ENCODE measurements at places on chromosomes 3 and 15. TPM values are rescaled to one million over a fixed set of nuclear protein-coding genes. Genes with fewer than 3 reads are reported as not detected.

- no peaks in the 10 kb centered on the region for H3K27me3 ChIP-seq
- peak overlapping the region; percentile 89 for H3K27ac ChIP-seq
- no peaks in the 10 kb centered on the region for H3K36me3 ChIP-seq
- H3K4me1 ChIP-seq, result no peaks in the 10 kb centered on the region
- DNase-seq, result no peak
Observed at GRCh38 chr15:64459066-64459781, 1.2 kb upstream of the ZNF609 start.

MST1R gene
- total RNA-seq, result 233 TPM

- no peak overlapping the region for H3K27ac ChIP-seq
- no peak overlapping the region for H3K4me3 ChIP-seq
Observed at GRCh38 chr3:14129296-14129695, 4.4 kb downstream of the TMEM43 start.

GRCh38 chr3:32399030-32399620, 7.5 kb downstream of the CMTM7 start:
- H3K4me1 ChIP-seq, result no peaks in the 10 kb centered on the region
- no peaks in the 10 kb centered on the region for H3K27me3 ChIP-seq
- peak overlapping the region; percentile 97 for H3K27ac ChIP-seq
- H3K4me3 ChIP-seq, result no peak overlapping the region
- DNase-seq, result no peak

DNA sequence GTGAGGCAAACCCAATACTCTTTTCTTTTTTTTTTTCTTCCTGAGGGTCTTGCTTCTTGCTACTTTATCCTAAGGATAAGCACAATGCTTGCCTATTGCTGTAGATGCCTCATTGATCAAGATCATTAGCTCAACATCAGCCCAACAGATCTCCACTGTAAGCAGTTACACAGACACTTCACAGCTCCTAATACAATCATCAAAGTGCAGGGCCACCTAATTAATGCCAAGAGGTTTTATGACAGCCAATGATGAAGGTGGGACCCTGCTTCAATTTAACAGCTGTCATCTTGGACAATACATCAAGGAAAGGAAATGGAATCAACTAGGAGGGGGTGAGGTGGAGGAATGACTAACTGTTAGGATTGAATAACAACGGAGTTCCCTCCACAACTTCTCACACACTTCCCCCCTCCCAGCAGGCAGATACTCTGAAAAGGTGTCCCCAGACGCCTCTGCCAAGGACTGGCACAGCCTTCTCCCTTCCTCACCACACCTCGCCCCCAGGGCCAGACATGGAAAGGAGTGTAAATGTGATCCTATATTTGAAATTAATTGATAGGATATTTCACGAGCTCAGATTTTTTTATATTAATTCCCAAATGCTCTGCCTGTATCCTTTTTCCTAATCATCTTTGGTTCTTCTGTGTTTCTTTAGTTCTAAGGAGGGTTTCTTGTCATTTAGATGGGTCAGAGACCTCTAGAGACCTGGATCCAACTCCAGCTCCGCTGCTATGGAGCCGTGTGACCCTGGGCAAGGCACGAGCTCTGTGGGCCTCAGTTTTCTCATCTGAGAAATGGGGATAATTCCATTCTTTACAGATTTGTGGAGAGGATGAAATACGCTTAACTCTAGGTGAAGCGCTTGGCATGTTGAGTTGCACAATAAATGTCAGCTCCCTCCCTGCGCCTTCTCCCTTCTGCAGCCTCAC, 1.2 kb downstream of the DCLK3 start:
- H3K4me3 ChIP-seq, result no peak overlapping the region
- no peaks in the 10 kb centered on the region for H3K4me1 ChIP-seq
- H3K36me3 ChIP-seq, result no peaks in the 10 kb centered on the region
- no peak overlapping the region for H3K27ac ChIP-seq
- no peaks in the 10 kb centered on the region for H3K27me3 ChIP-seq

- no peak for DNase-seq
- H3K27ac ChIP-seq, result no peak overlapping the region
- no peaks in the 10 kb centered on the region for H3K27me3 ChIP-seq
- H3K36me3 ChIP-seq, result no peaks in the 10 kb centered on the region
- H3K4me1 ChIP-seq, result no peaks in the 10 kb centered on the region
Observed at GRCh38 chr3:193174140-193174539, 66.9 kb upstream of the PLAAT1 start.

GRCh38 chr3:146970236-146970635, 365.1 kb upstream of the PLSCR5 start:
- DNase-seq, result no peak
- no peak overlapping the region for H3K4me3 ChIP-seq
- no peaks in the 10 kb centered on the region for H3K4me1 ChIP-seq
- H3K36me3 ChIP-seq, result no peaks in the 10 kb centered on the region
- no peak overlapping the region for H3K27ac ChIP-seq
- H3K27me3 ChIP-seq, result no peaks in the 10 kb centered on the region

HIGD2B gene
- not detected for total RNA-seq

DNA sequence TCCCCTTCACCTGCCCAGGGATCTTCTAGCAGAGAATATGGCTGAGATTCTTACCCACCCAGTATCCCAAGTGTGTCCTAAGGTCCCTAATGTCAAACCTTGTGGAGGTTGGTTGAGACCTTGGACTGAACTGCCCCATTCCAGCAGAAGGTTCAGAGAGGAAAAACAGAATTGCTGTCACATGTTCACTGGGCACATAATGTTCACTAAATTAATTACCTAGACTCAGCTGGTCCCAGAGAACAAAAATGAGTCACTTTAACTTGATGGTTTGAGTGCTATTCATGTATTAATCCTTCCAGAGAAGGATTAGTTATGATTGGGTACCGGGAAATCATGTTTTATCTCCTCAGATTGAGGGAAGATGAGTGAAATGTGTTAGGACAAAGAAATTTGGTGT, 171.3 kb upstream of the GADL1 start:
- no peaks in the 10 kb centered on the region for H3K27me3 ChIP-seq
- no peak for DNase-seq
- H3K4me3 ChIP-seq, result no peak overlapping the region
- no peaks in the 10 kb centered on the region for H3K36me3 ChIP-seq
- H3K27ac ChIP-seq, result no peak overlapping the region

ZNF280D gene
- 82.5 TPM for total RNA-seq

SLC24A5 gene
- total RNA-seq, result not detected

DNA sequence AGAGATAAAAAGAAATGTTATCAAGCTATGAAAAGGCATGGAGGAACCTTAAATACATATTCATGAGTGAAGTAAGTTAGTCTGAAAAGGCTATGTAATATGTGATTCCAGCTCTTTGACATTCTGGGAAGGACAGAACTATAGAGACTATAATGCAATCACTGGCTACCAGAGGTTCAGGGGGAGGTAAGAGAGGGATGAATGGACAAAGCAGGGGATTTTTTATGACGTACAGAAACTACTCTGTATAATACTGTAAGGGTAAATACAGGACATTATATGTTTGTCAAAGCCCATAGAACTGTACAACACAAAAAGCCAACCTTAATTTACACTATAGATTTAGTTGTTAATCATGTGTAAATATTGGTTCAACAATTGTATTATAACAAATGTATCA, 46.1 kb downstream of the MCTP2 start:
- no peak for DNase-seq
- no peak overlapping the region for H3K27ac ChIP-seq
- peaks cover 2% of the 10 kb centered on the region for H3K4me1 ChIP-seq
- H3K27me3 ChIP-seq, result no peaks in the 10 kb centered on the region
- H3K4me3 ChIP-seq, result no peak overlapping the region

DNA sequence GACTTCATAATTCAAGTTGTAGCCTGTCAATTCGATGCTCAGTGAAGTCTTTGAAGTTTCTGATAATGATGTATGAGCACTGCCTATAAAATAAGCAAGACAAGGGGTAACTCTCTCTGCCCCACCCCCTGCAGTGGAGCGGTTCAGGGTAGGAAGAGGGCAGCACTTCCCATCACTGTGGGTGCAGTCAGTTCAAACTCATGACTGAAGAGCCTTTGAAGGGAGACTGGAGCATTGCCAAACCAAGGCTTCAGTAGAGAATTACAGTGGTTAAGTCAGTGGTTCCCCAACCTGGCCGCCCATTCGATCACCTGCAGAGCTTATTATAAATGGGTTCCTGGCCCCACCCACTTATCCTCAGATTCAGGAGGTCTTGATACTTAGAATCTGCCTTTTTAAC, 190.6 kb downstream of the SHQ1 start:
- no peak overlapping the region for H3K27ac ChIP-seq
- H3K36me3 ChIP-seq, result no peaks in the 10 kb centered on the region
- DNase-seq, result no peak
- no peaks in the 10 kb centered on the region for H3K27me3 ChIP-seq
- no peak overlapping the region for H3K4me3 ChIP-seq
- H3K4me1 ChIP-seq, result peaks cover 4% of the 10 kb centered on the region

Measured in Peyer's patch (tissue), 4 donors.